Kidney epithelial cell (primary cell): ENCODE measurements at places on chromosomes 12 and 14.
A peak's percentile ranks its signal among the peaks of the same experiment; 100 is the strongest.

GRCh38 chr12:95417372-95417771 is 56.6 kb upstream of the METAP2 start:
- DNase-seq = no peak

- DNase-seq = no peak
These were observed 406.3 kb upstream of the MGAT4C start for GRCh38 chr12:86662464-86662863.

DNA sequence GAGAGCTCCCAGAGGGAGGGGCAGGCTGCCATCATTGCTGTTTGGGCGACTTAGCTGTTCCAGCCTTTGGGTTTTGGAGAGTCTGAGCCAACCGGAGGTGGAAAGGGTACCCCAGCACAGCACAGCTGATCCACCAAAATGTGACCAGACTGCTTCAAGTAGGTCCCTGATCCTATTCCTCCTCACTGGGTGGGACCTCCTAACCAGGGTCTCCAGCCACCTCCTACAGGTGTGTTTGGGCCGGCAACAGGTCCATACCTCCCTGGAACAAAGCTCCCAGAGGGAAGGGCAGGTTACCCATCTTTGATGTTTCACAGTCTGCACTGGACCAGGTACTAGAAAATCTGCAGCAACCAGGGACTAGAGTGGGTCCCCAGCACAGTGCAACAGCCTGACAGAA is 53.8 kb downstream of the CAND1 start:
- no peak for DNase-seq

- no peak for DNase-seq
These were observed 205.2 kb downstream of the PAX9 start for GRCh38 chr14:36866867-36867266.

DNA sequence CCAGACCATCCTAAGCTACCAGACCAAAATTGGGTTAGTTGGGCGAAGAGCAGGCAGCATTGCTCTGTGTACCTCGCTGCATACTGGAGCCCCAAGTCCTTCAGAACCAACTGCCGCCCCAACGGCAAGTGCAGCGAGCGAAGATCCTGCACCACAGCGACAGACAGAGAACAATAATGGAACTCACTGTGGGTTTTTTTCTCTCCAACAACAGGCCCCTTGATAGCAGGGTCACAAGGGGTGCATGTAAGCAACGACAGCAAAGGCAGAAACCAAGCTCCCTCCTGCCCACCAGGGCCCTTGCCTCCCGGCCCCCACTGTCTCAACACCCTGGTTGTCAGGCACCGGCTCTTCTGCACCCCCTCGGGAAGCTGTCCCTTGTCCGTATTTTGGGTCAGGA is 39.0 kb downstream of the RNF34 start:
- DNase-seq = no peak

DNA sequence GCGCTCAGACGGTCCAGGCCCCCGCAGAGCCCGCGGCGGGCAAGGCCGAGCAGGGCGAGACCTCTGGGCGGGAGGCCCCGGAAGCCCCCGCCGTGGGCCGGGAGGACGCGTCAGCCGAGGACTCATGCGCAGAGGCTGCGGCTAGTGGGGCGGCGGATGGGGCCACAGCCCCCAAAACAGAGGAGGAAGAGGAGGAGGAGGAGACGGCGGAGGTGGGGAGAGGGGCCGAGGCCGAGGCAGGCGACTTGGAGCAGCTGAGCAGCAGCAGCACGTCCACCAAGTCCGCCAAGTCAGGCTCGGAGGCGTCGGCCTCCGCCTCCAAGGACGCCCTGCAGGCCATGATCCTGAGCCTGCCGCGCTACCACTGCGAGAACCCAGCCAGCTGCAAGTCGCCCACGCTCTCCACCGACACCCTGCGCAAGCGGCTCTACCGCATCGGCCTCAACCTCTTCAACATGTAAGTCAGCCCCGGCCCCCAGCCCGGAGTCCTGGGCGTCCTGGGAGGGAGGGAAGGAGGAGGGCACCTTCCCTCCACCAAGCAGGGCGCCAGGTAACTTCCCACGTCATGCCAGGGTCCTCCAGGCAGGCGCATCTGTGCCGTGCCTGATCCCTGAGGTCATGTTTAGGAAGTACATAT is 72.4 kb downstream of the IQSEC3 start:
- DNase-seq = no peak

DNA sequence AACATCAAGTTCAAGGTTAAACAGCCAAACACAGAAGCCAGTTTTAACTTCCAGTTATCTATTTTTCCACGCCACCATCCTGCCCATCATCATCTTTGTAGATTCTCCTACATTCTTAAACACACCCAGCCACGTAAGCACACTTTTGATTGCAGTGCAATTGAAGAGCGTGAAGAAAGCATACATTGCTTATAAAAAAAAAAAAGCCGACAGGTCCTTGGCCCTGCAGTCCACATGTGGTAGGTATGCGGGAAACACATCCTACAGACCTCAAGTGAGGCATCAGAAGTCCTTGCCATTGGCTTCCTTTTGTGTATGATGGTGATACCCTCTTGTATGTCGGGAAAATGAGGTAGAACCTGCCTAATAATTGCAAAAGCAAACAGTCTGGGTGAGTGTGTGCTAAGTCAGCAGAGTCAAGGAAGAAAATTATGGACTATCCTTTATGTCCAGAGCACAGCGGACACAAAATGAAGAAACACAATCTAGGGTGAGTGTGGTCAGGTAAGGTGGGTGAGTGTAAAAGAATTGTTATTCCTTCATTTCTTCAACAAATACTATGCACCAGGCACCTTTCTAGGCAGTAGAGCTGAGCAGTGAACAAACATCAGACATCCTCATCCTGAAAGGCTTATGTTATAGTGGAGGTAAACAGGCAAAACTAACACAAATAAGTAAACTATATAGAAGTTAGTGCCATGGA is 51.5 kb downstream of the EID3 start:
- DNase-seq = no peak

DNA sequence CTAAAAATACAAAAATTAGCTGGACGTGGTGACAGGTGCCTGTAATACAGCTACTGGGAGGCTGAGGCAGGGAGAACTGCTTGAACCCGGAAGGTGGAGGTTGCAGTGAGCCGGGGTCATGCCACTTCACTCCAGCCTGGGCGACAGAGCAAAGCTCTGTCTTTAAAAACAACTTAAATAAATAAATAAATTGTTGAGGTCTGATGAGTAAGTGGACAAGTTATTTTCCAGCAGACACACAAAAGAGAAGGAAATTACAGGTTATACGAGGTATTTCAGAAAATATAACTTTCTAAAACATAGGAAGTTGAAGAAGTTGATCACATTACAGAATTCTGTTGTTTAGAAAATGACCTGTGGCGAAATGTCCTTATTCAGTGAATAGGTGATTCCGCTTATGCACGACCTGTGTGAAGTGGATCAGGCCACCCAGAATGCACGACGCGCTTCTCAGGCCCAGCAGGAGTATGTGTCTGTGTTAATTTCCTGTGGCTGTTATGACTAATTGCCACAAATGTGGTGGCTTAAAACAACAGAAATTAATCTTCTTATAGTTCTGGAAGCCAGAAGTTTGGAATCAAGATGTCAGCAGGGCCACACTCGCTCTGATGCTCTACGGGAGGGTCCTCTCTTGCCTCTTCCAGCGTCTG is 38.1 kb downstream of the P2RX7 start:
- peak; percentile 43 for DNase-seq

GRCh38 chr12:111368291-111368787 is 556 bp downstream of the PHETA1 start:
- no peak for DNase-seq

- DNase-seq = no peak
These were observed 4.8 kb downstream of the TMEM229B start for GRCh38 chr14:67483579-67484285.

GRCh38 chr12:19198272-19198671 is 68.7 kb downstream of the PLEKHA5 start:
- DNase-seq = no peak

GRCh38 chr12:55227643-55228042 is 6.8 kb downstream of the OR10A7 start:
- DNase-seq = no peak

GRCh38 chr12:42916143-42916542 is 326.6 kb upstream of the PRICKLE1 start:
- DNase-seq = peak; percentile 43

- no peak for DNase-seq
These were observed 12.2 kb downstream of the CCDC175 start for GRCh38 chr14:59564366-59564765.

GRCh38 chr14:103341250-103342129 is 7.5 kb downstream of the EIF5 start:
- DNase-seq = no peak

DNA sequence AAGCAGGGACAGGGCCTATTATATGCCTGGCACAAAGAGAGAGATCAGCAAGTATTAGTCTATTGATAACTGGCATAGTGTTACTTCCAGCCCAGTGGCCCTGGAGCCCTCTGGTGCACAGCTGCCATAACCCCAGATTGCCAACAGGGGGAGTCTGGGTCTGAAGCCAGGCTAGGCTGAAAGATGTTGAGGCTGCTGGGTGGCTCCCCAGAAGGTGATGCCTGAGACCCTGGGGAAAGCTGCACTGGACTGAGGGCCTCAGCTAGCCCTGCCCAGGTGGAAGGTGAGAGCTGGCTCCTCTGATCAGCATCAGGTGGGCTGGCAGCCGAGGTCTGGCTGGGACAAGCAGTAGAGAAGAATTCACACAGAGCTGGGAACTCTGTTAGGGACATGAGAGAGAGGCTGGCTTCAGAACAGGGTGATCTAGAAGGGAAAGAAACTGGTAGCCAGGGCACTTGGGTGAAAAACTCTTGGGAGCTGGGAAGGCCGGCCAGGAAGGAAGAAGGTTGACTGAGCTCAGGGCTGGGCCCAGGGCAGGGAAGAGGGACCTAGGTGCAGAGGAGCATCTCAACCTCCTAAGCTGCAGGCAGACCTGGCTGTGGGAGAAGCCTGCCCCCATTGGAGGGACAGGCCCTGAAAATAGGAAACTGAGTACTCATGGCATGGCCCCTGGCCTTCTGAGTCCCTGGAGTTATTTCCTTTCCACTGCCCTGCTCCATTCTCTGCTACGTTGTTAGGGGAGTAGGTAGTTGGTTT is 3.9 kb downstream of the GZMH start:
- DNase-seq = no peak

DNA sequence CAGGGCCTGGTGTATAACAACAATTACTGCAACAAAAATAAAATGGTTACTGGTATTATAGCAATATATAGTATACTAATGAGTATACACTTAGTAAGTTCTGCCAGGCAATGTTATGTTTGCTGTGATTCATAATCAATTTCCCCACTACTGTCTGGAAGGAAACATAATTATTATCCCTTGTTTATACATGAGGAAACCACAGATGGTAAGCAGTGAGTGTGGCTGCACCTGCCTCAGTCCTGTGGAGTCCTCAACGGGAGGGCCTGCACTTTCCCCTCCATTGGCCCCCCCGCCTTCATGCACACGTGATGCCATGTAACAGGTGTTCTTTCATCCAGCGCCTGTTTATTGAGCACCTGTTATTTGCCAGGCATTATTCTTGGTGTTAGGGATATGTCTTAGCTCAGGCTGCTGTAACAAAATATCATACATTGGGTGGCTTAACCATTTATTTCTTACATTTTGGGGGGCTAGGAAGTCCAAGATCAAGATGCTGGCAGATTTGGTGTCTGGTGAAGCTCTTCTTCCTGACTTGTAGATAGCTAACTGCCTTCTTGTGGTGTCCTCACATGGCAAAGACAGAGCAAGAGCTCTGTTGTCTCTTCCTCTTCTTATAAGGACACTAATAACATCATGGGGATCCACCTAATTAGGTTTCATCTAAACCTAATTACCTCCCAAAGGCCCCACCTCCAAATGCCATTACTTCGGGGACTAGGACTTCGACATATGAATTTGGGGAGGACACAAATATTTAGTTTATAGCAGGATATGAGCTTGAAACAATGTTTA is 59.5 kb upstream of the CHGA start:
- no peak for DNase-seq

- DNase-seq = no peak
These were observed 20.7 kb downstream of the GTF2A1 start for GRCh38 chr14:81200054-81200453.

GRCh38 chr12:98939350-98939749 is 294.3 kb downstream of the APAF1 start:
- no peak for DNase-seq

- no peak for DNase-seq
These were observed 1.1 kb downstream of the ANKS1B start for GRCh38 chr12:99983456-99984258.
